Chondrocyte (in vitro differentiated cells): ENCODE measurements at places on chromosomes 1 and 21.

GRCh38 chr1:179774000-179774399 is 30.9 kb downstream of the FAM163A start:
- no peak for DNase-seq

DNA sequence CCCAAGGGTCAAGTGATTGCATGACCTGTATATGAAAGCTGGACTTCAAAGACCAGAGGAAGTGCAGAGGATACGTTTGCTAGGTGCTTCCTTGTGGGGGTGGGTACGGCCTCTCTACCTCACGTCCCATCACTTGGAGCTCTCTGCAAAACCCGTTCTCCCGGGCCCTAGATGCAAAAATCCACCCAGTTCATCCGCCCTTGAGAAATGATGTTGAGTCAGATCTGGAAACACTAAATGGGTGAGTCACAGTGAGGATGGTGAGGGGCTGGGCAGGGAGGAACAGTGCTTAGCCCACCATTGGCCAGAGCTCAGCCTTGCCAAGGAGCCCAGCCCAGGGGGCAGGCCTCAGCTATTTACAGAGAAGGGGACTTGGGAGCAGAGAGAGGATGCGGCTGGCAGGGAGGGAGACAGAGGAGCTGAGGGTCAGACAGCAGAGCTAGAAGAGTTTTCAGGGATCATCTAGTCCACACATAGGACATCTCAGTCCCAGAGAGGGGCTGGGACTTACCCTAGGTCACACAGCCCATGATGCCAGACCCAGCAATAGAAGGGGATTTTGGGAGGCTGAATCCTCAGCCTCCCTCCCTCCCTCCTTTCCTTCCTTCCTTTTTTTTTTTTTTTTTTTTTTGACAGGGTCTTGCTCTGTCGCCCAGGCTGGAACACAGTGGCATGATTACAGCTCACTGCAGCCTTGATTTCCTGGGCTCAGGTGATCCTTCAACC is 14.6 kb downstream of the ARHGEF10L start:
- DNase-seq, result no peak

DNA sequence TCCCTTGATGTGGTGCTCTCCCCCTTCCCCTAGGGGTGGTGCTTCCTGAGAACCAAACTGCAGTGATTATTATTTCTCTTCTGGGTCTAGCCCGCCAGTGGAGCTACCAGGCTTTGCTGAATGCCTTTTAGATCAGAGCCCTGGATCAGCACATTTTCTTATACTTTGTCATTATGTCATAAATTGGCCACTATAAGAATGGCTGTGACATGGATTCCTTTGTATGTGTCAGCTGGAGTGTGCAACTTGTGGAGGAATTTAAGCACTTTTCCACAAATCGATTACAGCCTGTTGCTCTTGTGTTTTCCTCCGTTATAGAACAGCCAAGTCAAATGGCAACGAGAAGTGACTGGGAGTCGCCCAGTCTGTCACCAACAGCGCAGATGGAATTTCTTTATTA is 273.3 kb downstream of the DUSP10 start:
- no peak for DNase-seq

GRCh38 chr1:33379631-33380354 is 51.1 kb downstream of the PHC2 start:
- no peak for DNase-seq

- peak; percentile 51 for DNase-seq
Measured at GRCh38 chr21:36008505-36008904, 51.8 kb downstream of the SETD4 start.

GRCh38 chr1:84762664-84763063 is 72.4 kb upstream of the SSX2IP start:
- no peak for DNase-seq

- no peak for DNase-seq
Measured at GRCh38 chr21:15904389-15904788, 174.6 kb downstream of the USP25 start.

DNA sequence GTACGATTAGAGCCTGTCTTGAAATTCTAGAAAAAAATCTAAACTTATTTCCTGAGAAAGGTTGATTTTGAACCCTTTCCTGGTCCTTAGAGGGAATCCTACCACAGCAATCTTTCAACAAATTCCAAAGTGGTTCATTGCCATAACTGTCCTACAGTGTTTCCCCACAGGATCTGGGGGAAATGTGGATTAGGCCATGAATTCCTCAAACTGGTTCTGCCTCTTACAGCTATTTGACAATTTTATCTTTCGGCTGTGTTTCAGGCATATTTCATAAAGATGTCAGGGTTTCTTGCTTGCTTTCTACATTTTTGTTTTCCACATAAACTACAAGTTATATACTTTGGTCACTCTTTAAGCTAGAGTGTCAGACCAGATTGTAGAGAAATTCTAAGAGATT is 544 bp upstream of the ZP4 start:
- DNase-seq, result no peak

- no peak for DNase-seq
Measured at GRCh38 chr1:193451001-193451400, 264.6 kb upstream of the B3GALT2 start.

DNA sequence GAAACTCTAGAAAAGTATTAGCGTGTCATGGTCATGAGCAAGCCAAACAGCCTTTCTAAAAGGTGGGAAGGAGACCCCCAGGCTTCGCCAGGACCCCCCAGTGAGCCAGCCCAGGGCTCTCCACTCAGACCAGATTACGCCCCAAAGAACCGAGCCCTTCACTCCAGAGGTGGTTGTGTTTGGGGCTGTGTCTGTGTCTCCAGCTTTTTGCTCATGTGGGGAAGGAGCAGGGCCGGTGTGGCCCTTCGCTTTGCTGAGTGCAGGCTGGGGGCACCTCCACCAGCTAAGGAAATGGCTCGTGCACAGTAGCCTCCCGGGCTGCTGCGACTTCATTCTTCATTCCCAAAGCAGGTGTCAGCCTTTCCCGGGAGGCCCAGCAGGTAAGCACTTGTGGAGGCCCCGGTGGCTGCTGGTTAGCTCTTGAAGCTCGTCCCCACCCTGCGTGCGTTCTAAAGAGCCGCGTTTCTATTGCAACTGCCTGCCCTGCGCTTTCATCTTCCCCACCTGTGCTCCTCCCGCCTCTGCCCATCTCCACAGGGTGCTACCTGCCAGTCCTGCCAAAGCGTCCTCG is 531 bp downstream of the TSPEAR start:
- DNase-seq, result peak; percentile 77

GRCh38 chr1:5798151-5798730 is 194.0 kb downstream of the NPHP4 start:
- DNase-seq, result peak; percentile 59

GRCh38 chr21:29265690-29266479 is 32.8 kb upstream of the BACH1 start:
- no peak for DNase-seq

DNA sequence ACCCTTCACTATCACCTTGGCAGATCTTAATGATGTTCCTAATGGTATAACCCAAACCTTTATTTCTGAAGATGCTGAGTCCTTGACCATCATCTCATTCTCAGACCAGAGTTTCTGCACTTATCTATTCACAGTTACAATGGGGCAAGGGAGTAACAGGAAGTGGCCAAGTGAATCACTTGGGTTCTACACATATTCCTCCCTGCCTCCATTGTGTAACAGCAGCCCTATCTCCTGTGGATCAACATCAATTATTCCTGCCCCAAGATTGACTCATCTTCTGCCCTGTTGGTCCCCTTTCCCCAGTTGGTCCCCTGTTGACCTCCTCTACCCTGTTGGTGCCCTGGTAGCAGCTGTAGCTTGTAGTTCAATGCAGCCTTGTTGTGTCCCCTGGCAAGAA is 10.3 kb upstream of the S100A7 start:
- DNase-seq, result no peak

DNA sequence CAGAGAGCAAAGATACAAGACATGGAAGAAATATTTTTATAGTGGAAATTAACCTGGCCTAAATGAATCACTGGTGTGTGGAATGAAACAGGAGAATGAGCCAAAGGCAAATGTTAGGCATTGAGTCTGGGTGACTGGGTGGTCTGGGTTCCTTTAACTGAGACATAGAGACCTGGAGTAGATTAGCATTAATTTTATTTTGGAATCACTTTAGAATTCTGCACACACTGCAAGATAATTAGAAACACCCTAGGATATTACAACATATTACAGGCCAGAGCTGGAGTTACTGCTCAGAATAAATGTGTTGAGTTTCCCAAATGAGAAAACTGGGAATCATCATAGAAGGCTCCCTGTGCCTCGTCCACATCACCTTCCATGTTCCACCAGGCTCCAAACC is 85.5 kb downstream of the PLPPR5 start:
- DNase-seq, result no peak

DNA sequence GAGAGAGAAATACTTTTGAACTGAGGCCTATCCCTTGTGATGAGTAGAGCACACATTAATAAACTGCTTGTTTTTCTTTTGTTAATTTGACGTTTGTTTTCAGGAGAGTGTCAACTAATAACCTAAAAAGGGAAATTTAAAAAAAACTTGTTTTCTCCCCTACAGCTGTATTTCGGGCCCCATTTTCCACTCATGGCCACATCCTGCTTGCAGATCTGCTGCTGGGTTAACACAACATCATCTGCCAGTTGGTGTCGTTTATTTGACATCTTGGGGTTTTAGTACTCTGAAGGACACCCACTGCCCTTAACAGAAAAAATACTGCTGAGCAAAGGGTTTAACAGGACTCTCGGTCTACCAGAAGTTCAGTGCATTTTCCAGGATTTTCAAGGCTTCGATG is 848 bp upstream of the PYHIN1 start:
- DNase-seq, result no peak

DNA sequence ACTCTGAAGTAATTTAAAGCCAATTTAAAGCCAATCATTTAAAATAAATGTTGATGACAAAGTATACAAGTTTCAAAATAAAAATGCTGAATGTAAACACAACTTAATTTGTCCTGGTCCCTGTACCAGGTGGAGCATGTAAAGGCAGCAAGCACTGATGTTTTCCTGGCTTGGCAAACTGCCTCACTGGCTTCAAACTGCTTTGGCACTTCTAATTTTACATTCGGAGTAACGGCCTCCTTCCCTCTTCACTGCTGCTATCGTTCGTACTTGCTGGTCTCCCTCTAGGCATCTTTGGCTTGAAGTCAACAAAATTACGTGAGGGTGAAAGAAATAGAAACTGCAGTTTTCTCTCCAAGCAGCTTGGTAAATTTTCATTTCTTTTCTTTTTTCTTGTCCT is 287.9 kb downstream of the LTN1 start:
- DNase-seq, result no peak

GRCh38 chr1:59445040-59445439 is 148.1 kb downstream of the FGGY start:
- DNase-seq, result no peak

GRCh38 chr1:196418772-196419171 is 189.5 kb downstream of the KCNT2 start:
- no peak for DNase-seq

- DNase-seq, result no peak
Measured at GRCh38 chr1:159339536-159339935, 37.4 kb downstream of the FCER1A start.

- DNase-seq, result no peak
Measured at GRCh38 chr21:25503981-25504380, 103.3 kb downstream of the MRPL39 start.

- DNase-seq, result no peak
Measured at GRCh38 chr1:29096231-29096886, 27.3 kb downstream of the TMEM200B start.

- DNase-seq, result no peak
Measured at GRCh38 chr1:26114165-26114927, 2.7 kb downstream of the PDIK1L start.

DNA sequence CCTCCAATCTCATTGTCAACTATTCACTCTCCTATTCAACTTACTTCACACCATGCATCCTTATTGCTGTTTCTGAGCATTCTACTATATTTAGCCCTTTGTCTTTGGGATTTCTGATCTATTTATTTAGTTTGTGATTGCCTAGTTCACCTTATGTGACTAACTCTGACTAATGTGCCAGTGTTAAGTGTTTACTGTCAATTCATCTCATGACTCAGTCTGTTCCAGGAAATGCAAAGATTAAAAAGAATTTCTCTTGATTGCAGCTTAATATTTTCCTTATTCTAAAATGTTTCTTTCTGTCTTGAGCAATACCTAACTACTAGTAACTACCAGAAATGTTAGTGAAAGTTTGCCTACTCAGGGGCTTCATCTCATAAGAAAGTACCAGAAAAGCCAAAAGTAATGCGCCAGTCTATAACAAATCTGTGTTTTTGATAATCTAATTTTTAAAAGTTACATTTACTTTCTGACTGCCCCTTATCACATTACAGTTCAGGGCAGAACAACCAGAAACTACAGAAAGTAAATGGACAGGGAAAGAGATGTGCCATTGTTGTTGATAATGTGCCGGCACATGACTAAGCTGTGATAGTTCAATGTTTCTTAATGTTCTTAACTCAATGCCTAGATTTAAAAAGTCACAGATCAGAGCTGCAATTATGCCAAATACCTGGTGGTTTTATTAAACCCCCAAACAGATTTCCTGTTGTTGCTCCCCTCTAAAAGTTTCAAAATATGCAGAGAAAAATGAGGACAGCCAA is 556.5 kb downstream of the PTBP2 start:
- DNase-seq, result no peak

- no peak for DNase-seq
Measured at GRCh38 chr1:177783051-177783450, 186.8 kb downstream of the SEC16B start.

GRCh38 chr1:160975026-160975425 is 20.4 kb upstream of the ITLN2 start:
- DNase-seq, result no peak

DNA sequence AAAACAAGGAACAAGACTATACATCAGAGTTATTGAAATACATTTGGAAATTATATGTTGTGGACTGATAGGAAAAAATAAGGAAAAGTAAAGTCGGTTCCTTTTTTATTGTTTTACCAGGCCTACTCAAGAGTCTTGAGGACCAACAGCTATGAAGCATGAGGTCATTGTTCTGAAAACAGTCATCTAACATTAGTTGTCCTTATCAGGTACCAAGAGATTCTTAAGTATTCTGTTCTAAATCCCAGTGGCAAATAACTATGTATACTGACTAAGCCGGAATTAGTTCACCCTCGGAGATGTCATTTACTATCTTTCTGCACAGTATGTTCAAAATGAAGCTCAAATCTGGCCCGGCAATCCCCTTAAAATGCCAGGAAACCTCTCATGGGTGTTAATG is 585 bp downstream of the ADGRL4 start:
- no peak for DNase-seq

DNA sequence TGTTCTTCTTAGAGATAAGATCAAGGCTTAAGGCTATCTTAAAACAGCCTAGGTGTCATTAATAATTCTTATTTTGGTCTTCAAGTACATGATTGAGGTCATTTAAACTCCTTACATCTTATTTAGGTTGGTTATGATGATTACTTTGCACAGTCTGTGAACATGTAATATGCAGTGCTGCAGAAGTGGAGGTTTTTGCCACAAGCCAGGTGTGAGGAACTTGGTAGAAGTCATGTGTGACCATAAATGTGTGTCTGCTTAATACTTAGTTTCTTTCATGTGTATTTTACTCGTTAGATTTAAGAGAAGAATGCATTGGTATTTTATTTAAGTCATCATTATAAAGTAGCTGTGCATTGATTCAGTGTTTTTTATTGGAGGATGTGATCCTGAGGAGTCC is 10.1 kb downstream of the ATG4C start:
- DNase-seq, result no peak

DNA sequence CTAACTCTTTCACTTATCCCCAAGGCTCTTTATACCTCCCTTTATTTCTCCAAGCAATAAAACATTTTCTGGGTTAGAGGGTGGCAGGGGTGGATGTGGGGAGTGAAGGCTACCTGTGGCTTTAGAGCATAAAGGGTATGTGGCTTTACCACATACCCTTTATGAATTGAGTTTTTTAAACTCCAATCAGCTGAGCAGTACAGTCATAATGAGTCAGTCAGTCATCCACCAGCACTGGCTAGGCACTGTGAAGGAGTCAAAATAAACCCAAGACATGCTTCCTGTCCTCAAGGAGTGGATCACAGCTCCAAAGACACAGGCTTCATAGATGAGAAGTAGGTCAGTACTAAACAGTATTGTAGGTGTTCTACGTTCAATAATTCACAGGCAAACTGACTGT is 2.6 kb upstream of the TDRD10 start:
- DNase-seq, result no peak
